ENCODE measurements at places on chromosomes 11 and 22. TPM values are rescaled to one million over a fixed set of nuclear protein-coding genes. Genes with fewer than 3 reads are reported as not detected.

GAL3ST1 gene
- not detected for total RNA-seq

DNA sequence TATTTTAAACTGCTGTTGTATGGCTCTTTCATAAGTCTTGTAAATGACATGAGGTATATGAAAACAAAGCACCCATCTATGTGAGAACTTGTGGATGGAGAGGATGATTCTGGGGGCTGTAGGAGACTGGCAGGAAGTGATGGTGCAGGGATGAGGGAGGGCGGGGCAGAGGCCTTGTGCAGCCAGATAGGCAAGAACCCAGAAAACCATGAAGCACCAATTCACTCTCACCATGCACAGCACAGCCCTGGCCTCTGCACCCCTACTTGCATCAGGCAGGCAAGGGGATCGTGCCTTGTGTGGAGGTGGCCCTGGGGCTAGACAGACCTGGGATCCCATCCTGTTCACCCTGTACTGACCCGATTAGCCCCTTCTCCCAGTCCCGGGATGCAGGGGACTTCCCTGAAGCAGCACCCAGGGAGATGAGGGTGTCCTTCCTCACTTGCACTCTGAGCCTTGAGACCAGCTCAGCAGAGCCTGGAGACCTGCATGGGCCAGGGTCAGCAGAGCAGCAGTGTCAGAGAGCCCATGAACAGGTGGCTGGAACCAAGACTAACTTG, 85.5 kb downstream of the MORC2 start:
- DNase-seq: no peak

GRCh38 chr22:44668886-44669521, 33.0 kb upstream of the PRR5 start:
- DNase-seq: no peak

BBOX1 gene
- not detected for total RNA-seq

- DNase-seq: no peak
Observed at GRCh38 chr11:105100206-105100605, 39.4 kb downstream of the CARD18 start.

DNA sequence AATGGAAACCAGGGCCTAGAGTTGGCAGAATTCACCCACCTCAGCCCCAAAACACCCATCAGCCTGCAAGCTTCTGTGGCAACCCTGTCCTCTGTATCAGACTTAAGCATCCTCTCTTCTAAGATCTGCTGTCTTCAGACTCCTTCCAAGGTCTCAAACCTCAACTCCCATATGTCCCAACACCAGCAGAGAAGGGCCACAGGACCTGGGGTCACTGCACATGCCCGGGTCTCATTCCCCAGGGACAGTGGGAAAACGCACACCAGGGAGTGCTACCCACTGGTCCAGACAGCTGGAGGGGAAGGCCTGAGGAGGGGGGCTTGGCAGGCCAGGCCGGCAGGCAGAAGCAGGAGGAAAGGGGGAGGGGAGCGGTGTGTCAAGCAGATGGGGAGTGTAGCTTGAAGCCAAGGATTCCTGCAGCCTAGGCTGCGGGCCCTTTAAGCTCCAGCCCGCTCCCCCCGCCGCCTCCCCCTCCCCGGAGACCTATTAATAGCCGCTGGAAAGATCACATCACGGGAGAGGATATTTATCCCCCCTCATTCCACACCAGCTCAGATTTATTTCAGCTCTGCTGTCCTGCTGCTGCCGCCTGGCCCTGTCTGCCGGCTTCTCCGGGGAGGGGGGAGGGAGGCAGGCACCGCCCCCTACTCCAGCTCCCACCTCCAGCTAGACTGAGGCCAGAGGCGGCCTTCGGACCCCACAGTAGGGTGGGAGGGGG, 16.7 kb downstream of the BCL9L start:
- DNase-seq: no peak
